ENCODE measurements at places on chromosomes 16 and 17.

- no peak for DNase-seq
These were observed 18.0 kb downstream of the C17orf75 start for GRCh38 chr17:32323811-32324491.

- DNase-seq: peak; percentile 77
These were observed 10.0 kb downstream of the C1QTNF1 start for GRCh38 chr17:79033741-79034501.

- no peak for DNase-seq
These were observed 7.1 kb downstream of the LITAFD start for GRCh38 chr16:8888951-8889892.

GRCh38 chr16:48282636-48283263 lies 35.4 kb upstream of the ABCC11 start:
- DNase-seq: no peak

- DNase-seq: no peak
These were observed 75.4 kb upstream of the RBL2 start for GRCh38 chr16:53358884-53359283.

- peak; percentile 65 for DNase-seq
These were observed 162.6 kb downstream of the AATF start for GRCh38 chr17:37111329-37111728.

DNA sequence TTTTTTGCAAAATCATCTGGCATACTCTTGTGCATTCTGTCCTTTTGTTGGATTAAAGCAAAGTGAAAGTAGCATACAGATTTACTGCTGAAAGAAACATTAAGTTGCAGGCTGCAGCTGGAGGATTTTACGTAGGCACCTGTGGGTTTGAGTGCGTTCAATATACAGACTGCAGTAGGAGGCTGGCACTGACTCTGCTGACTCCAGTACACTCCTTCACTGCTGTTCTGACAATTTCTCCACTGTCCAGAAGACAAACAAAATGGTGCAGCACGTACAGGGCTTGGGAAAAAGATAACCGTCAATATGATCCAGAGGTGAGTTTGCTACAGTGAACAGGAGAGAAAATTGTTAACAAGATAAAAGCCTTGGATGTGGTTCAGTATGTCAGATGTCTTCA lies 73.3 kb downstream of the TANC2 start:
- no peak for DNase-seq

DNA sequence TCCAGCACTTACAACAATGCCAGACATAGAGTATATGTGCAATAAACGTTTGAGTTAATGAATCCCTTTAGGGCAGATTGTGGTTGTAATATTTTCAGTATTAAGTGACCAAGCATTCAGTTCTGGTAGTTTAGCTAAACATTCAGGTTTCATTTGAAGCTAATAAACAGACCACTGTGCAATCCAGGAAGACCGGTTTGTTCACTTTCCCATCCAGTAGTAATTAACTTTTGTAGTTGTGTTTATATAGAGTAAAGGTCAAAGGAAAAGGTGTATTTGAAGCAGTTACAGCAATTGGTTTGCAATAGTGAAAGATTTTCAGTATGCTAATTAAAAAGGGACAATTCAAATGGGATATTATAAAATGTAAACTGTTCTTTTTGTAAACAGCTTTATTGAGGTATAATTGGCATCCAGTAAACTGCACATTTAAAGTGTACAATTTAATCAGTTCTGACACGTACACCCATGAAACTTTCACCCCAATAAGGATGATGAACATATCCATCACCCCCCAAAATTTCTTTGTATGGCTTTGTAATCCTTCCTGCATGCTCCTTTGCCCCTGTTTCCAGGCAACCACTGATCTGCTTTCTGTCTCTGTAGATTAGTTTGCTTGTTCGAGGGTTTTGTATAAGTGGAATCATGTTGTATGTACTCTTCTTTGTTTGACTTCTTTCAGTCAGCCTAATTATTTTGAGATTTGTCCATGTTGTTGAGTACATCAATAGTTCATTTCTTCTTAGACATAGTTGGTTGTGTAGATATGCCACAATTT lies 26.3 kb downstream of the MRTFB start:
- DNase-seq: no peak

GRCh38 chr17:45310380-45311324 lies 6.2 kb downstream of the MAP3K14 start:
- no peak for DNase-seq

DNA sequence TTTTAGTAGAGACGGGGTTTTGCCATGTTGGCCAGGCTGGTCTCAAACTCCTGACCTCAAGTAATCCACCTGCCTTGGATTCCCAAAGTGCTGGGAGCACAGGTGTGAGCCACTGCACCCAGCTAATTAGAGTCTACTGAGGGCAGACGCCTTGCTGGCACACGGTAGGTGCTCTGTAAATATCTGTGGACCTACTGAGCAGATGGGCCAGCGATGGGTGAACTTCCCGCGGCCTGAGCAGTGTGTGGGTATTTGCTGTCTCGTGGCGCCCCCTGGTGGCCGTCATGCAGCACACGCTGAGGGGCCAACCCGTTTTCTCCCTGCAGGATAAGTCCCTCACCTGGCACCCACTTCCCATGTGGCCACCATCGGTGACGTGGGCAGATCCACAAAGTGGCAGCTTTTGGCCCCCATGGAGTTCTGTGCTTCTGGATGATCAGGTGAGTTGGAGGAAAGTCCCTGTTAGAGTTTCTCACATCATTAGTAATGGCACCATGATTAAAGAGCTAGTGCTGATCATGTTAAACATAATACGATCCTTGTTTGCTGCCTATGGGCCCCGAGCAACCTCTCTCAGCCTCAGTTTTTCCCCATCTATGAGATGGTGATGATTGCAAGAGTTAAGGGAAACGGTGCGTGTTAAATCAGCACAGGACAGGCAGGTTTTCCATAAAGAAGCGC lies 40.7 kb downstream of the ZDHHC7 start:
- peak; percentile 83 for DNase-seq

- no peak for DNase-seq
These were observed 50.6 kb downstream of the STH start for GRCh38 chr17:46049656-46050055.

DNA sequence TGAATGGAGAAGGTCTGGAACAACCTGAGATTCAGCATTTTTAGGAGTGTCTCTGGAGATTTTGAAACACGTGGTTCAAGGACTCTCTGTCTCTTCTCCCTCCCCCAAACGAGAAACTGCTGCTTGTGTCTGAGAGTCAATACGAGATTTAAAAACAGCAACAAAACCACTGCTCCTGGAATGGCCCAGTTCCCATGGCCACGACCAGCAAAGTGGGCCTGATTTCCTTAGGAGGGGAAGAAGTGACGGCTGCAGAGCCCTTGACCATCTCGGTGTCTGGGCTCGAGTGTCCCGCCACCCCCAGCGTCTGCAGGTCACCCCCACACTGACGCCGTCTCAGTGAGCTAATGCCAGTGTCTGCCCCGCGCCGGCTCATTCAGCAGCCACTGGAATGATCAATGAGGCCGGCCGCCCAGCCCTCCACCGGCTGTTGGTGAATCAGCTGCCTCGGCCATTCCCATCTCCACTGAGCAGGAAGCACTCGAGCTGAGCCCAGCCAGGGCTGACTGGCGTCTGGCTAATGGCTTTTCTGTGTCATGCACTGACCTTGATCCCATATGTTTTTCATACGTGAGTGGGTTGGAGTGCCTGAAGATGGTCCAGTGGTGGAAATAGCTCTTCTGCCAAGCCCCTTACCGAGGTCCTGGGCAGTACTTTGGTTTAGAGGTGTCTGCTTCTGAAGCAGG lies 151.8 kb downstream of the PITPNC1 start:
- peak; percentile 49 for DNase-seq

DNA sequence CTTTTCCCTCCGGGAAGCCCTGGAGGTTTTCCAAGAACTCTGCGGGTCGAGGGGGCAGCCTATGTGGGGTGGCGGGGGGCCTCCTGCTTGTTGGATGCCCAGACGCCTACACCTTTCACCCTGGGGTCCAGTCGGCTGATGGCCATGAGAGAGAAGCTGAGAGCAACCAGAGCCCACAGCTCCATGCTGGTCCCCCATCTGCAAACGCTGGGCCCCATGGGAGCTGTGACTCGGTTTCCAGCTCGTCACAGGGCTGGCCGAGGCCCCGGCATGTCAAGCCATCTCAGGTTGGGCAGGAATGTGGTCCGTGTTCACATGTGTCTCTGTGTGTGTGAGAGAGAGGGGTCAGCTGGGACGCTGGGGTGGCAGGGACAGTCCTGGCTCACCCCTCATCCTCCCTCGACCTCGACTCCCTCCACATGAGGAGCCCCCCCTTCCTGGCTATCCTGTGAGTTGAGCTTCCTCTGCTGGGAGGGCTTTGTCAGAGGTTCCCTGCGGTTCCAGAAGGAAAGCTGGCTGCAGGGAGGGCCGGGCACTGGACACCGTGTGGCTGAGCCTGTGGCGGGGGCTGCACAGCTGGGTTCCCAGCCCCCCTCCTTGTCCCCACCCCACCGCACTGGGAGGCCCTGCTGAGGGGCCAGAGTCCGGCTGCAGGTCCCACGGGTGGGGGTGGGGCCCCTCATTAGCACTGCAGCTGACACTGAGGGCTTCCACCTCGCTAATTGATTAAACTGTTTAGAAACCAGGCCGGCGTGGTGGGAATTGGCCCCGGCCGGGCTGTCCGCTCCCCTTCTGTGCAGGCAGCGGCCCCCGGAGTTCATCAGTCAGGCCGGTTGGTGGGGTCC lies 19.1 kb downstream of the METRNL start:
- DNase-seq: no peak

DNA sequence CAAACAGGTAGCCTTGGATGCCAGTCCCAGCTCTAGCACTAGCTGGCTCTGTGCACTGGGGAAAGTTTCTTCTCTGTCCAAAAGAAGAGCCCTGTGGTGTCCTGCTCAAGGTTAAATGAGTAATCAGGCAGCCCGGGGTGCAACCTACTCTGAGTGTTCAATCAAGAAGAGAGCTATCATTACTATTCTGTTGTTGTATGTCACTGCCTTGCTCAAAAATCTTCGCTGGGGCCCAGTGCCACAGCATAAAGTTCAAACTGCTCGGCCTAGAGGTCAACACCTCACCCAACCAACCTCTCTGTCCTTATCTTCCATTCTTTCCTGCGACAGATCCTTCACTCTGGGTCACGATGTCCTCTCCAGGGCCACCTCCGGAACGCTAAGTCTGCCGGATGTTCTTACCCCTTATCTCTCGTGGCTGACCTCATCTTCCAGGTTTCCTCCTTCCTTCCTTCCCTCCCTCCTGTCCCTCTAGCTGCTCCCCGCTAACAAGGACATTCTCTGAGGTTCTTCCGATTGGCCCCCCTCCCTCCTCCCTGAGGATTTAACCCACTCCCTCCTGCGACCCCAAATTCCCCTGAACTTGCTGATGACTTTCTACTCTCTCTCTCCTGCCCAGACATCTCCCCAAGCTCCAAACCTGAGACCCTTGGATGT lies 4.4 kb downstream of the FDXR start:
- no peak for DNase-seq

DNA sequence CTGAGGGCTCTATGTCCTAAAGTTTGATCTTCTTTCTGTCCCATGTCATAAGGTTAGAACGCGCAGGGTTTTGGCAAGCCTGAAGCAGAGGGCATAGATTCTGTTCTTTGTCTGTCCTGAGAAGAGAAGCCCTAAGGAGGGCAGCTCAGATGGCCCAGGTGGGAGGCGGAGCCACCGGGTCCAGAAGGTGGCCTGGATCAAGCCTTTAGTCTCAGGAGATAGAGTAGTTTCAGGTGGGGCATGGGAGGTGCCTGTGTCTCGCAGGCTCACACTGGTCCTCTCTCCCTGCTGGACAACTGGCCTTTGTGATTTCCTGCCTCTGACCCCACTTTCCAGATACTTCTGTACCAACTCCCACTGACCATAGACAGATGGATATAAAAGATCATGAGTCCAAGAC lies 44.2 kb upstream of the DNAJA2 start:
- no peak for DNase-seq

GRCh38 chr16:14056970-14057369 lies 14.1 kb upstream of the MRTFB start:
- DNase-seq: no peak

DNA sequence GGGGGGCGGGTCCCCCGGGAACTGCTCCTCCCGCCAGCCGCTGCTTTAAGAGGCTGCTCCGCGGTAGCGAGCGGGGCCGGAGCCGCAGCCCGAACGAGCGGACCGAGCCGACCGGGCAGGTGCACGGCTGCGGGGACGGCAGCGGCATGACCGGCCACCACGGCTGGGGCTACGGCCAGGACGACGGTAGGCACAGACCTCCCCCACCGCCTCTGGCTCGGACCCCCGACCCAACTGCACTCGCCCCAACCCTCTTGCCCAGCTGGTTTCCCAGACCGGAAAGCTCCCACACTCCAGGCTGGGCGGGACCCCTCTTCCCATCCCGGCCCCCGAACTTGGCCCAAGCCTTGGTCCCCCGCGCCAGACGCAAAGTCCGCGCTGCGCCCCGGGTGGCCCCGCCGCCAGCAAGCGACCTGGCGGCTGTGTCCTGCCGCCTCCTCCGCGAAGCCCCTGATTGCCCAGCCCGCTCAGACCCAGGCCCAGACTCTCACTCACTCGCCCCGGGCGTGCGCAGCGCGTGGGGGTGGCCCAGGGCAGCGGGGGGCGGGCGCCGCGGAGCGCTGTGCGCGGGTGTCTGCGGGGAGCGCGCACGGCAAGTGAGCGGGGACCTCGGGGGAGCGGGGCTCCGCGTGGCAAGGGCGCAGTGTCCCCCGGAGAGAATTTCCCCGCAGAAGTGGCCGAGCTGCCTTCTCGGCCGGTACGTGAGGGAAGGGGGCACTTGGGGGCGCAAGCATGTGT lies at the start of gene CA7:
Gene CA7, plus strand, starts transcription at position 73 of the 738 bp plus-strand sequence. Its CDS starts 74 bp downstream, at position 147.
- no peak for DNase-seq

All from head of caudate nucleus (tissue), 42 donors.